ENCODE measurements at places on chromosomes 3 and 15.

GRCh38 chr3:119542168-119542767 is 17.1 kb downstream of the CD80 start:
- DNase-seq: no peak

- peak; percentile 52 for DNase-seq
These were observed 26.3 kb downstream of the DPH6 start for GRCh38 chr15:35519541-35520149.

DNA sequence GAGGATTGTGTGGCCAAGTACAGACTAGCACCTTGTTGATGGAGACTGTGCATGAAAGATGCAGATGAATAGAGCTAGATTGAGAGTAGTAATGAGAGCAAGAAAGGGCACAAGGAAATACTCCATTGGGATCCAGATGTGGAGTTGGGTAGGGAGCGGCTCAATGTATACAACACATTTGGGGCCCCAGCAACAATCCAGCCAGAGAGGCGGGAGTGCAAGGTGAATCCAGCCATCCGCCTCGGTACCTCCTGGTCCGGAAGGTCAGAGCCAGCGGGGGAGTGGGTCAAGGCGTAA is 9.0 kb downstream of the ISL2 start:
- DNase-seq: no peak

DNA sequence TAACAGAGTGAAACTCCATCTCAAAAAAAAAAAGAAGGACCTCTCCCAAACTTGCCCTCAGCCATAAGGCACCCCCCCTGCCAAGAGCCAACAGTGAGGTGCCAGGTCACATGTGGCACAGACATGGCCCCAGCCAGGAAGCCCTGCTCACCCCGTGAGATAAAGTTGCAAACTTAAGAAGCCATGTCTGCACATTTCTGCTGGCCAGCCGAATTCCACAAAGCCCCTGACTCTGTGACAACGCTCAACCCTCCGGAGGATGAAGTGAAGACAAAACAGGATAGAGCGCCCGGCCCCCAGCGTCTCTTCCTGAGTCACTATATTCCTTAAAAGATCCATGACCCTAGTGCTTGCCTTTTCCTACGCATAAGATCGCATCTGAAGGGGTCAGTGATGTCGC is 188.1 kb downstream of the XXYLT1 start:
- DNase-seq: no peak

DNA sequence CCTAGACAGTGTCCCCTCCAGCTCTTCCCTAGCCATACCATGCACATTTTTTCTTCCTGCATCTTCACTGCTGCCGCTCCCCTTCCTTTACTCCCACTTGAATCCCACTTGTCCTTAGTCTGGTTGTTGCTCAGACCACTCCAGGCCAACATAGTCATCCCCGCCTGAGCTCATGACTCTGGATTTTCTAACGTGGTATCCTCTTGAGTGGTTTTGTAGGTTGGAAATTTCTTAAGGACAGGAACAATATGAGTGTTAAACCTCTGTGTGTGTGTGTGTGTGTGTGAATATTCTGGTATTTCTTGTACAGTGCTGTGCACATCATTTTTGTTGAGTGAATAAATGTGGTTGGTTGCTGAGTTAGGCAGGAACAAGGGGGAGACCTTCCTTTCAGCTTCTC is 3.1 kb downstream of the BAHD1 start:
- no peak for DNase-seq

DNA sequence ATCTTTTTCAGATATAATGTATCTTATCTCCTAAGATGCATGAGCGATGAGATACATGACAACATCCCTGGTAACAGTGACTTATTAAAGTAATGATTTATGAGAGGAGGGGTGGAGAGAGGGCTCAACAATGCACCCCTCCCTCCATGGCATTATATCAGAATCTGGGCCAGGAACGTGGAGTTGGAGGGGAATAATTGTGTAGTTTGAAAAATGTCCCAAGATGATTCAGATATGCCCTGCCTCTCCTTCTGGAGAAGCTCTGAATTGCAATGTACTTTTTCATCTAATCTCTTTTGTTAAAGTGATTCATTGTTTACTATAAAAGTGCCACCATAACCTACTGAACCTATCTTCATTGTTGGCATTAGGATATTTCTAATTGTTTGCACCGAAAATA is 86.5 kb downstream of the FRMD4B start:
- no peak for DNase-seq

DNA sequence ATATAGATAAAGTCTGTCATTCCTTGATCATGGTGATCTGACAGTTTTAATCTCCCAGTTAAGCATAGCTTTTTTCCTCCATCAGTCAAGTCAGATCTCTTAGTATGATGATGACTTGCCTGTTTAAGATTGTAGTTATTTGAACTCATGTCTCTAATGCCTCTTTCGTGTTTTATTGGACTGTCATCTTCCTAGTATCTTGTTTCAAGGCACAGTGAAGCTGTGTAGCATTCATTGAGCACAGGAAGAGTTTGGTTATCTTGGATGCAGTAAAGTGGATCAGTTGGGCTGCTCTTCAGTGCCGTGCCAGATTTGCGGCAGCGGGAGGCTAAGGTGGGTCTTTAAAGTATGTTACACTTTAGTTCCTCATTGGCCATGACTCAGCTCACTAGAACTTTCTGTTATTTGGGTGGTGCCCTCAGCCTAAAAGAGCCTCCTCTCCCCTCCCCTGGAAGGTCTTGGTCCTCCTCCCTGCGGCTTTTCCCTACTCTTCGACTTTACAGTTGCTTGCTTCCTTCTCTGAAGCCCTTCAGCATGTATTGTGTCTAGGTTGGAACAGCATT is 45.7 kb upstream of the SKOR1 start:
- peak; percentile 79 for DNase-seq

- no peak for DNase-seq
These were observed 445.3 kb downstream of the NAALADL2 start for GRCh38 chr3:175304404-175304803.

GRCh38 chr3:136835813-136836510 is 17.0 kb downstream of the SLC35G2 start:
- no peak for DNase-seq

DNA sequence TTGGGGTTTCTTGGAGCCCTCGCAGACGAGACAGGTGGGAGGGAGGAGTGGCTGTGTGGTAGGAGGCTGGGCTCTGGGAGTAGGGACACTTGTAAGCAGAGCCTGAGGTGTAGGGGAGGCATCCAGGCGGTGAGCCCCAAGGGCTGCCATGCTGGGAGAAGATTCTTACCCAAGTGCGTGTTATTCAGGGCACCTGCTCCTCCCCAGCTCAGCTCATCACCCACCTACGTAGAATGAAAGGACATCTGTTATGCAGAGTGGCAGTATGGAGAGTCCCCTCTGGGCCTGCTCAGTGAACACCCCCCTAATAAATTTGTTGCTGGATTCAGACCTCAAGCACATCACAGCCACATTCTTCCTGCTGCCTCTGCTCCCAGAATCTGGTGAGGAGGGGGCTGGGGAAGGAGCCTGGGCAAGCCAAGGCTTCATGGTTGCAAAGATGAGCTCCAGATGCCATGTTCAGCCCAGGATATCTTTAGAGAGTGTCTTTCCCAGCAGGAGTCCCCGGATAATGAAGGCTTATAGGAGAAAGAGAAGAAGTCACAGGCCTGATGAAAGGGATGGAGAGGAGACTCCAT is 261.8 kb downstream of the EPHB1 start:
- no peak for DNase-seq

DNA sequence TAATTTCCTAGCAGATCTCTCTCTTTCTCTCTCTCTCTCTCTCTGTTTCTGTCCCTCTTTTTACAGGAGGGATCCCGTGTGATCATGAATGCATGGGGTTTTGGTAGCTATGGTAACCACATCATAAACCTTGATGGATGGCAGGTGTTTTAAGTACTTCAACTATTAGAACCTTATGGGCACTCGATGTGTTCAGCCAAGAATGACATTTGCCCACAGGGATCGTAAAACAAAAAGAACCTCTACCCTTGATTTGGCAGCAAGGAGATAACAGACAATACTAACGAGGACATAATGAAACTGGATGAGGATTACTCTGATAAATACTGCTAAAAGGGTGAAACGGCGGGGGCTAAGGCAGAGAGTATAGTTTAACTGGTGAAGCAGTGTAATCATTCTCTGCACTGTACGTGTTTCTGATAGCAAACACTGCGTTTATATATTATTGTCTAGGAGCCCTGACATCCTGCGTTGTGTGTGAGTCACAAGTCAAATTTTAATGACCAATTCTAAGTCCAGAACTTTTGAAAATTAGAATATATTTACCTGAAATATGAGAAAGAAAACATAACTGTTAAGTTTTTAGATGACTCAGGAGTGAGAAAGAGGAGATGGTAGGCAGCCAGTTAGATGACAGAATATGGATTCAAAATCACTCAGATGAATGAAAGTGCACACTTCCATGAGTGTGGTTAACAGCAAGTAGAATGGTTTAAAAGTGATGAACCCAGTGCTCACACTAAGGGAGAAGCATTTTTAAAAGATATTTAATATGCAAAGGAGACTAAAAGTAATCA is 80.3 kb downstream of the OTOL1 start:
- no peak for DNase-seq

GRCh38 chr3:88025001-88025552 is 33.7 kb downstream of the CGGBP1 start:
- DNase-seq: no peak

DNA sequence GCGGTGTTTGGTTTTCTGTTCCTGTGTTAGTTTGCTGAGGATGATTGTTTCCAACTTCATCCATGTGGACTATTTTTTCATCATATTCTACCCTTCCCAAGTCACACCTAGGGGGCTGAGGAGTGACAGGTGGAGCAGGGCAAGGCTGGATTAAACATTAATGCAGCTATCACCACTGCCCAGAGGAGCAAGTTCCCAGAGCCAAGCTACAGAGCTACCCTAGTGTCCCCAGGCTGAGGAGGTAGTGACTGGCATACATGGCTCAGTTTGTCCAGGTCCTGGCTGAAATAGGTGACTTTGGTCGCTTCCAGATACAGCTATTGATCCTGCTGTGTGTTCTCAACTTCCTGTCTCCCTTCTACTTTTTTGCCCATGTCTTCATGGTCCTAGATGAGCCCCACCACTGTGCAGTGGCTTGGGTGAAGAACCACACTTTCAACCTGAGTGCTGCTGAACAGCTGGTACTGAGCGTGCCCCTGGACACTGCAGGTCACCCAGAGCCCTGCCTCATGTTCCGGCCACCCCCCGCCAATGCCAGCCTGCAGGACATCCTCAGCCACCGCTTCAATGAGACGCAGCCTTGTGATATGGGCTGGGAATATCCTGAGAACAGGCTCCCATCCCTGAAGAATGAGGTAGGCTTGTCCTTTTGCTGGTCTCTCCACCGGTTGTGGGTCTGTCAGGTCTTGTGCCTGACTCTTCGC is at the start of gene SLC22A13:
Gene SLC22A13, plus strand, starts transcription at position 209 of the 704 bp plus-strand sequence. Its CDS starts 49 bp downstream, at position 258.
- DNase-seq: no peak

DNA sequence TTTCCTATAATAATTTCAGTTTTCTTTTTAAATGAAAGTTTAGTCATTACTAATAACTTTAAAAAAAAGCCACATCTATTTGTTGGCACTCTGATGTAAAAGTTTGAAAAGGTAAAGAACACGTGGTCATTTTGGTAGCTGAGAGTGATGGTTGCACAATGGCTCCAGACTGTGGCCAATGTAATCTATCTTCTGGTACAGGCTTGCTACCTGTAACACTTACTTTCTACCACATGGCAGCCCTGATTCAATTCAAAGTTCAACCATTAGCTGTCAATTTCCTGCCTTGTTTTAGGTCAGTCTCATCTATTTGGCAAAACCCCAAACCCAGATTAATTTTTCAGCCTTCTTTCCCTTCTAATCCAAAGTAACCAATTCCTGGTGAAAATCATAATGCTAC is 126.1 kb downstream of the TUSC7 start:
- DNase-seq: no peak

GRCh38 chr15:50071551-50072258 is 47.3 kb downstream of the ATP8B4 start:
- no peak for DNase-seq

DNA sequence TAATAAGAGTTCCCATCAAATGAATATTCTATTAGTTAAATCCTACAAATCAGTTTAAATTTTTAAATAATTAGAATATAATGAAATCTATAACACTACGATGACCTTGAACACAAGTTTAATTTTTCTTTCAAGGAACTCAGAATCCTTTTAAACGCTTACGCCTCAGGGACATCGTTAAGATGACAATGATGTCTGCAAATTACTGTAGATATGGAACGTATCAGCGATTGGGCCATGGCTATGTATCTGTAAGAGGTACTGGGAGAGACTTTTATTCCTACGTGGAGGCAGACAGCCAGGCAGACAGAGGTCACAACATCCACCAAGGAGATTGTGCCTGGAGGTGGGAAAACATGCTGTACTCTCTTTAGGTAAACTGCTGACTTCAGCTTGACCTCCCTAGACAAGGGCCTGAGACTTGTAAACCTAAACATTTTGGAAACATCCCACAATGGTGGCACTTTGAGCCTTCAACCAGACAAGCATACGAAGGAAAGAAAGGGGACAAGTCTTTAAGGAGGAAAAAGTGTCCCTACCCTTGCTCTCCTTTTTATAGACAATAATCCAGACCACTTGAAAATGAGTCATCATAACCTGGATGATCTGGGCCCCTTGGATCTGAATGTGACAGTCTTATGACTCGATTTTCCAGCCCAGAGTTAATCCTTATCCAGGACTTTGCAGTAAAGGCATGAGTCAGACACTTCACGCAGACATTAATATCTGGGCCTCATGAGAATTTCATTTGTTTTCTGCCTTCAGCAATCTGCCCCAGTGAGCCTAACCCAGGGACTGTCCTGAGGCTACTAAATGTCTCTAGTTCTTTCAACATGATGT is 6.8 kb upstream of the LDHAL6B start:
- DNase-seq: no peak

- DNase-seq: peak; percentile 54
These were observed 51.0 kb upstream of the SSR3 start for GRCh38 chr3:156605686-156606605.

GRCh38 chr3:182027366-182027765 is 315.6 kb downstream of the SOX2 start:
- no peak for DNase-seq

DNA sequence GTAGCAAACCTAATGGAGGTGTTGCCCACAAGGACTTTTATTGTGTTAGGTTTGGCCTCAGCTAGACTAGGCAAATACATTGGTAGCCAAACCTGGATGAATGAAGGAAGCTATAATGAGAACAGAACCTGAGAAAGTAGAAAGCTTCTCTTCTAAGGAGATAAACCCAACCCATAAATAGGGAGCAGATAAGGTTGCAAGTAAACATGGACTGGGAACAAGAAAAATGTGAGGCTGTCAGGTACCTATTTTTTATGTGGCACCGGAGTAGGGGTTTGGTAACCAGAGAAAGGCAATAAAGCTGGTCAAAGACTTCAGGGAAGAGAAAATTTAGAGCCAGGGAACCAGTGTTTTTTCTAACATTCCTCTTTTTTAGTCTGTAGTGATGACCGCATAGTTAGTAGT is 25.0 kb downstream of the ZNF654 start:
- DNase-seq: no peak

- DNase-seq: no peak
These were observed 1.5 kb upstream of the MGA start for GRCh38 chr15:41658689-41659088.

- DNase-seq: peak; percentile 93
These were observed 35.5 kb upstream of the TIMP4 start for GRCh38 chr3:12194209-12194608.

GRCh38 chr3:188169830-188170455 is 16.0 kb downstream of the LPP start:
- no peak for DNase-seq
